Peyer's patch (tissue), 4 donors: ENCODE measurements at places on chromosomes 12 and 14. TPM values are rescaled to one million over a fixed set of nuclear protein-coding genes. Genes with fewer than 3 reads are reported as not detected.

DNA sequence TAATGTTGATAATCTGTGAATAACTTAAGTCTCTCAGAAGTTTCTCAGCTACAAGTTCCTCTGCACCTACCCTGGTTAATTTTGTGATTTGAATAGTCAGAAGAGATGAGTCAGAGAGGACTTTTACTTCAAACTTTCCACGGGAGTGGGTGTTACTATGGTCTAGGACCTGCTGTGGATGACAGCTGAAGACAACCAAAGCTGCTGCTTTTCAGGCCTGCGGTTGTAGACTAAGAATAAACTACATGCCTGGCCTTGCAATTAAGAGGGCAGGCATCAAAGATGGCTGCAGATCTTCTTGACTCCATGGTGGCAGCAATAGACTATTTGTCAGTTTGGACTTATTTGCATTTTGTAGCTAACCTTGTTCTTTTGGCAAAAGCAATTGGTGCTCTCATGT is 227.1 kb upstream of the KRR1 start:
- H3K4me3 ChIP-seq = no peak overlapping the region
- H3K27ac ChIP-seq = no peak overlapping the region
- H3K4me1 ChIP-seq = no peaks in the 10 kb centered on the region

GRCh38 chr12:113133666-113134065 is 1.9 kb downstream of the RASAL1 start:
- no peaks in the 10 kb centered on the region for H3K36me3 ChIP-seq
- H3K27ac ChIP-seq = no peak overlapping the region

GRCh38 chr12:110765111-110765510 is 22.4 kb upstream of the PPP1CC start:
- no peaks in the 10 kb centered on the region for H3K36me3 ChIP-seq
- H3K27me3 ChIP-seq = no peaks in the 10 kb centered on the region

GRCh38 chr14:101505236-101505970 is 55.9 kb upstream of the DIO3 start:
- no peaks in the 10 kb centered on the region for H3K36me3 ChIP-seq
- no peaks in the 10 kb centered on the region for H3K27me3 ChIP-seq
- no peak overlapping the region for H3K27ac ChIP-seq
- peak; percentile 44 for DNase-seq

- H3K36me3 ChIP-seq = no peaks in the 10 kb centered on the region
- H3K4me1 ChIP-seq = peaks cover 10% of the 10 kb centered on the region
- peak; percentile 73 for DNase-seq
These were observed 76.6 kb downstream of the SSPN start for GRCh38 chr12:26271889-26272492.

DNA sequence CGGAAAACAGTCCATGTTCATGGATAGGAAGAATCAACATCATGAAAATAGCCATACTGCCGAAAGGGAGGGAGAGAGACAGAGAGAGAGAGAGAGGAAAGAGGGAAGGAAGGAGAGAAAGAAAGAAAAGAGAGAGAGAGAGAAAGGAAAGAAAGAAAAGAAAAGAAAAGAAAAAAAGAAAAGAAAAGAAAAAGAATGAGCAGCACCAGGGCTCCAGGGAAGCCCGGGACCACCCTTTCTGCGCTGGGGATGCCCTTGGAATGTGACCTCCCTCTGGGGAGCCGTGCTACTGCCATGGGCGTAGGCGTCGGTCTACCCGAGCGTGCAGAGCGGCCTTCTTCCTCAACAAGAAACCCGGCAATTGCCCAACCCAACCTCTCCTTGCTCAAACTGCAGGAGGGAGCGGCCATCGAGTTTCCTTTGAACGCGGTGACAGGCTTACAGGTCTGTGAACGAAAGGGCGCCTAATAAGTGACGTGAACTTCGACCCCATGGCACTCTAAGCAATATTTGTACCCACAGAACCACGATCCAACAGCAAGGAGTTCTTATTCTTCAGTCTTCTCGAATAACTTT is 16.9 kb downstream of the OR6S1 start:
- peak overlapping the region; percentile 27 for H3K4me3 ChIP-seq
- no peaks in the 10 kb centered on the region for H3K27me3 ChIP-seq
- peak; percentile 91 for DNase-seq
- peaks cover 5% of the 10 kb centered on the region for H3K4me1 ChIP-seq
- H3K27ac ChIP-seq = no peak overlapping the region

Gene SRGAP1
- 10.1 TPM for total RNA-seq

Gene OR11H6
- total RNA-seq = not detected
